ENCODE measurements at places on chromosomes 12 and 14.
A peak's percentile ranks its signal among the peaks of the same experiment; 100 is the strongest.

- no peak for DNase-seq
These were observed 224.1 kb downstream of the BTG1 start for GRCh38 chr12:91921555-91921954.

- no peak for DNase-seq
These were observed 871.6 kb upstream of the MDGA2 start for GRCh38 chr14:48546996-48547395.

- DNase-seq: no peak
These were observed 17.2 kb downstream of the NT5DC3 start for GRCh38 chr12:103823871-103824270.

GRCh38 chr14:73251516-73252215 is 14.4 kb downstream of the PAPLN start:
- DNase-seq: no peak

DNA sequence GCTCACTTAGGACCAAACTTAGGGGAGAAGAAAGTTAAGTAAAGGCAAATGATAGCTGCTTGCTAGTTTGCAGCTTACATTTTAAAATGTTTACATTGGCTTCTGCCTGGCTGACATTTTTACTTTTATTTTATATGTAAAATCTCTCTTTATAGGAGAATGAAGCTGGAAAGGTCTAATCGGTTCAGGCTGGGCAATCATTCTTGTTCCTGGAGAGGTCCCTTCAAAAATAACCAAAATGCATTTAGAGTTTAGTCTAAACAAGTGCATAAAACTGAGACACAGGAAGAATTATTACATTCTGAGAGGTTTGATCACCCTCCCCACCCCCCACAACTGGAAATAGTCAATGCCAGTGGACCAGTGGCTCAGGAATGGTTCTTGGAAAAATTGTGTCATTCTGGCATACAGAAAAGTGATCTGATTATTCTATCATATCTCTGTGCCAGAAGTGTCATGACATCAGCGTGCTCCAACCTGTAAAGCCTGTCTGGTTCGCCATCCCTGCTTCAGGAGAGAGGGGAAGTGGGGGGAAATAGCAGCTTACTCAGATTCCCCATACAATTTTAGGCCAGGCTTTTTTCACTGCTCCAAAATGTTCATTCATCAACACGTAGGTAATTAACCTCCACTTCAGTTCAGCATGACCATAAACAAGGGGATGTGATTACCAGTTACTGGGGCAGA is 4.2 kb downstream of the PRICKLE1 start:
- DNase-seq: no peak

DNA sequence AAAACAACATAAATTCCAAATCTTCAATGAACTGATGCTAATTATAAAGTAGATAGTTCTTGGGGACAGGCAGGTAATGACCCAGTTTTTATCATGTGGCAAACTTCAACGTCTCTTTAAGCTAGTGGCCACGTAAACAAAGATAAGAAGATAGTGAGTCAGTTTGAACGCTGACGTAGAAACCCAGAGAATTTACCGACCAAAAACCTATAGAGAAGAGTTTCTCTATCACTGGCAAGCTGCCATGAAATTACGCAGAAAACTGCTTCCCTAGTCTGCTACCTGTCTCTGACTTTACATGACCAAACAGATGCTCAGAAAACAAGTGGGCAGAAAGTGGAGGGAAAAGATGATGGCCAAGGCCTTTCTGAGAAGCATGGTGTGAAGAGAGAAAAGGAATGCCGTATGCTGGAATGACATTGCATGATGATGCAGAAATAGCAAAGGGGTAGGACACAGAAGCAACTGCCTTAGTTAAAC is 136.3 kb downstream of the ITPR2 start:
- no peak for DNase-seq

DNA sequence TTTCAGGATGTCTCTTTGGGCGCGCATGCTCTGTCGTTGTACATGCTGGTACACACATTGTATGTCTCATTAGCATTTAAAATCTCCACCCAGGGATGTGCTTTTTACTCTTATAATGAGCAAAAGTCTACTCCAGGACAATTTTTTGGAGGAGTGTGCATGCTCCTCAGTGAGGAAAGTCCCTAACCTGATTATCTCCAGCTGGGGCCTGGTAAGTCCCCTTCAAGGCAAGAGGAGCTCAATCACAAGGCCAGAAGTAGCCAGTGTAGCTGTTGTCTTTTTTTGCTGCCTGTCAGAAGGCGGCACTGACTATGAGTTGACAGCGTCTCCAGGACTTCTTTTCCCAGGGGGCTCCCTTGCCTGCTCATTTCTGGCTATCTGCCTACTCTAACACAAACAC is 218.3 kb upstream of the CNTN1 start:
- DNase-seq: no peak

DNA sequence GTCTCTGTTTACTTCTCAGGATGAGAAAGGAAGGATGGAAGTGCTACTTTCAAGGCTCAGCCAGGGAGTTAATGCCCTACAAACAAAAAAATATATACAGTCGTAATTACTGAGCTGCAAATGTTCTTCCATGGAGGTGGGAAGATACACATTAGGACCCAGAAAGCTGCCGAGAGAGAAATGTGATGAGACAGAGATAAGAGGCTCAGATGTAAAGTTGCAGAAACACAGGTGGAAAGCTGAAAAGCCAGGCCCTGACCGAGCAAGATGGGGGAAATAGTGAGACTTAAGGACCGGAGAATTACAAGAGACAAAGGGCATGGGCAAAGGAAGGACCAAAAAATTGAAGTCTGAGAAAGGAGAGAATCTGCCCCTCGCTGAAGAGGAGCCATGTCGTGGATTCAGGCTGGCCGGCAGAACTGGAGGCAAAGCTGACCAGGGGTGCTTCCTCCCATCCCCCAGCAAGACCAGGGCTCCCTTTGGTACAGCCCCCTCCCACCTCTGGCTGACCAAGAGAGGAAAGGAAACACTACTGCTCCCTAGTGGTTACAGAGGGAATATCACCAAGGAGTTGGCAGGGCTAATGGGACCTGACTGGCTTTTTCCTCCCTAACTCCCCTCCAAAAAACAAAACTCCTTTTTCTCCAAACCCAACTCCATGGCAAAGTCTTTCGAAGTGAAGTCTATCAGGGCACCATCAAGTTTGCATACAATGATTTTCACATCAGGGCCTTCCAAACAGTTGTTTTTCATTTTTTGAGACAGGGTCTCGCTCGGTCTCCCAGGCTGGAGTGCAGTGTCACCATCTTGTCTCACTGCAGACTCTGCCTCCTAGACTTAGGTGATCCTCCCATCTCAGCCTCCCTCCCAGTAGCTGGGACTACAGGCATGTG is 12.1 kb downstream of the ZFHX2 start:
- DNase-seq: peak; percentile 75

DNA sequence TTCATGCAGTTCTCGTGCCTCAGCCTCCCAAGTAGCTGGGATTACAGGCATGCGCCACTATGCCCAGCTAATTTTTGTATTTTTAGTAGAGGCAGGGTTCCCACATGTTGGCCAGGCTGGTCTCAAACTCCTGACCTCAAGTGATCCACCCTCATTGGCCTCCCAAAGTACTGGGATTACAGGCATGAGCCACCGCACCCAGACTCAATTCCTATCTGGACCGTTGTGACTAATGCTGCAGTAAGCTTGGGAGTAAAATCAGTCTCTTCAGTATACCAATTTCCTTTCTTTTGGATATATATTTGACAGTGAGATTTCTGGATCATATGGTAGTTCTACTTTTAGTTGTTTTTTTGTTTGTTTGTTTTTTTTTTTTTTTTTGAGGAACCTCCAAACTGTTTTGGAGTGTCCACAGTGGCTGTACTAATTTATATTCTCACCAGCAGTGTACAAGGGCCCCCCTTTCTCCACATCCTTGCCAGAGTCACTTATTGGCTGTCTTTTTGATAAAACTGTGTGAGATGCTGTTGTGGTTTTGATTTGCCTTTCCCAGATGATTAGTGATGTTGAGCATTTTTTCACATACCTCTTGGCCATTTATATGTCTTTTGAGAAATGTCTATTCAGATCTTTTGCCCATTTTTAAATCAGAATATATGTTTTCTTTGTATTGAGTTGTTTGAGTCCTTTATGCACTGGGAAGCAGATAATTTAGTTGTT is 37.3 kb upstream of the EVL start:
- DNase-seq: no peak

- DNase-seq: no peak
These were observed 25.3 kb downstream of the WDR20 start for GRCh38 chr14:102164965-102165364.

- no peak for DNase-seq
These were observed 2.3 kb downstream of the GNPNAT1 start for GRCh38 chr14:52789118-52789517.

DNA sequence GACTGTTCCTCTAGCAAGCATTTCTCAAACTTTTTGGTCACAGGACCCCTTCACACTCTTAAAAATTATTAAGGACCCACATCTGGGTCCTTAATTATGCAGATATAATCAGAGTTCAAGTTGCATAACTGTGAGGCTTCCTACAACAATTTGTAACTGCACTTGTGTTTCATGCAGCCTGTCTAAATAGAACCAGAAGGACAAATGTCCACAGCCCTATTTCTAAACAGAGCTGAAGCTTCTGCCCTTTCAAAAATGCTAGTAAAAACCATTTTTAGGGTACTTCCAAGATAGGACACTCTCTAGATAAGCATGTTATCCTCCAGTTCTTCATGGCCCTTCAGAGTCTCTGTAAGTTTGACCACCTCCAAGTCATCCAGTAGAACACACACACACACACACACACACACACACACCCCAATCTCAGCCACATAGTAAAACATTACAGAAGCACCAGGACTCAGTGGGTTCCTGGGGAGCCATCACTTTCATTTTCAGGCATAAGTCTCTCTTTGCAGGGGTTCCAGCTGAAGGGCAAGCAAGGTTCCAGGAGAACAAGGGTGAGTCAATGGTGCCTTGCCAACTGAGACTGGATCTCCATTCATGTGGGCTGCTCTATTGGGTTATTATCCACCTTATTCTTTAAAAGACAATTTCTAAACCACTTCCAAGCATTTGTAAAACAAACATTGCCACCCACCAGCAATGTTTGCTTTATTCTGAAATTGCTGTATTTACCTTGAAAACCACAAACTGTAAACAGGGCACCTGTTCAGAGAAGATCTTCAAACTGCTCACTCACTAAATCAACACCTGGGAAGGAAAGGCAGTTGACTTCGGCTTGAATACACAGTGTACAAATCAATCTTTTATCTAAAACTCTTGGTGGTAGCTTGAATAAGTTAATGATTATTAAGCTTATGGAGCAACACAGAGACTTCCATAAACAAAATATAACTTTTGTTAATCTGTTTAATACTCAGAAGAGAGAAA is 64.1 kb downstream of the ITPR2 start:
- no peak for DNase-seq

DNA sequence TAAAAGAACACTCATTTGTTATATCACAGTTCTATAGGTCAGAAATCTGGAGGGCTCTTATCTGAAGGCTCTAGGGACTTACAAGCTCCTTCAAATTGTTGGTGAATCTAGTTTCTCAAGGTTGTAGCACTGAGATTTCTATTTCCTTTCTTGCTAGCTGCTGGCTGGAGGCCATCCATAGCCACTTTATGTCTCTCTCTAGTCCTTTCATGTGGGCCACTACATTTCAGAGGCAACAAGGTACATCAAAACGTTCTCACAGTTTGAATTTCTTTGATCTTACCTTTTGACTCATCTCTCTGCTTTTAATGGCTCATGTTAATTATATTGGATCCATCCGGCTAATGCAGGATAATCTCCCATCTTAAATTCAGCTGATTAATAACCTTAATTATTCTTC is 286.8 kb downstream of the DIO2 start:
- DNase-seq: no peak

GRCh38 chr14:81305065-81305464 is 84.3 kb upstream of the GTF2A1 start:
- DNase-seq: no peak

DNA sequence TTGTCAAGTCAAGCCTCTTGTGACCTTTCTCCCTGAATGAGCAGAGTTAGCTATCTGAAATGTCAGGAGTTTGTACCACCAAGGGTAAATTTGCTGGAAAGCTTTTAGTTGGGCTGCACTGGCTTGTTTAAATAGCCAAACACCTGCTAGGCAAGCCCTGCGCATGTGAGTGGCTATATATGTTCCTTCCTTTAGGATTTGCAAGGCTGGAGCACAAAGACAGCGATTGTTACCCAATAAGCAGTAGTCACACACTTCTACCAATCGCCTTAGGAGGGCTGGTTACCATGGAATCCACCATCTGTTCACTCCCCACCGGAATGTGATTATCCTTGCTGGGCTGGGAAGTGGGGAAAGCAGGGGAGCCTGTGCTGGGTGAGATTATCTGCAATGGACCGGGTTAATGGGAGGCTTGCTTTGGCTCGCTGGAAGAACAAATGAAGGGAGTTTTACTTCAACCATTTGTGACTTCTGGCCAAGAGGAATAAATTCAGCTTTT is 102.5 kb downstream of the FGD4 start:
- peak; percentile 93 for DNase-seq

- DNase-seq: no peak
These were observed 1.4 kb upstream of the PDE3A start for GRCh38 chr12:20366776-20367409.

DNA sequence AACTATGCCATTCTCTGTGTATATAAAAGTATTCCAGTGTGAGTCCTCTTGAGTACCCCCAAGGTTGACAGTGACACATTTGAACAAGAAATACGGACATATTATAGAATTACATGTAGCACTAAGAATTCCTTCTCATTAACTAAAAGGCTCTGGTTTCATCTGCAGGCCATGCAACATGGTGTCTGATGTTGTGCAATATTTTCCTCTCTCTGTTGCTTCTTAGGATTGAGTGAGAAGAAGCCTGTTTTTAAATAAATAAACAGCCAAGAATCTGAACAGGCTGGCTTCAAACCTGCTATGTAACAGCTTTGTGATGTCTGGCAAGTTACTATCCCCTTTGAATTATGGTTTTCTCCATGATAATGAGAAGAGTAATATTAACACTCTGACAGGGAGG is 22.2 kb upstream of the CCER1 start:
- DNase-seq: no peak

DNA sequence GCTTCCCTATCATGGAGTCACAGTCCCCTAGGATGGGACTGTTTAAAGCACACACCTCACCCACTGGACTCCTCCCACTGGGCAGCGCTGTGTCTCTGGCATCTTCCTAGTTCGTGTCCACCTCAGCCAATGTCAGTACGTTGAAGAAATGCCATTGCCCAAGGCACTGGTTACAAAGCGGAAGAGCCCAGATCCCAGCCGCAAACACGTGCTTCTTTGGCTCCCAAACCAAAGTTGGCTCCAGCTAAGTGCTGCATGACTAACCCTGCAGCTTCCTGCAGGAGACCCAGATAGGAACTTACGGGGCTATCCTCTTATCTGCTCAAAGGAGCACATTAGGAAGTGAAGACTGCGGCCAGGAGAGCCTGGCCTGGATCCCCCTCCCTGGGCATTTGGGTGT is 9.3 kb downstream of the SYNE3 start:
- no peak for DNase-seq

GRCh38 chr12:53564278-53564677 is 57.0 kb upstream of the NPFF start:
- no peak for DNase-seq

Measured in WERI-Rb-1 (cell line).